ENCODE measurements at places on chromosomes 2 and 18.

- no peak for DNase-seq
Measured at GRCh38 chr2:238203973-238204683, 633 bp upstream of the ILKAP start.

- DNase-seq: peak; percentile 8
Measured at GRCh38 chr2:71716697-71717624, 263.6 kb downstream of the DYSF start.

DNA sequence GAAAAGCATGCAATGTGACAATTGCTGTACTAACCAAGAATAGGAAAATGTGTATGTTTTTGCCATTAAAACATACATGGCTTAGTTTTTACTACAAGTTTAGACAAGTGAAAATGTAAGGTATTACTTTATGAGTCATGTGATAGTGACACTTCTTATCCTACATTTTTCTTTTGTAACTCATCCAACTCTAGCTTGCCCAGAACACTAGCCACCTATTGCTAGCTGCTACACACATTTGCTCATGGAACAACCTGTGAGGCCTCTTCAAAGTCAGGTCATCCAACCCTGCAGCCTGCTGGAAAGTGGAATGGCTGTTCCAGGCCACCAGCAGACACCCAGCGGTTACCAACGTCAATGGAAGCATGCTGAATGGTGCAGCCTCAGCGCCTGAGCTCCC lies 1043.9 kb downstream of the TMEM182 start:
- DNase-seq: peak; percentile 34

DNA sequence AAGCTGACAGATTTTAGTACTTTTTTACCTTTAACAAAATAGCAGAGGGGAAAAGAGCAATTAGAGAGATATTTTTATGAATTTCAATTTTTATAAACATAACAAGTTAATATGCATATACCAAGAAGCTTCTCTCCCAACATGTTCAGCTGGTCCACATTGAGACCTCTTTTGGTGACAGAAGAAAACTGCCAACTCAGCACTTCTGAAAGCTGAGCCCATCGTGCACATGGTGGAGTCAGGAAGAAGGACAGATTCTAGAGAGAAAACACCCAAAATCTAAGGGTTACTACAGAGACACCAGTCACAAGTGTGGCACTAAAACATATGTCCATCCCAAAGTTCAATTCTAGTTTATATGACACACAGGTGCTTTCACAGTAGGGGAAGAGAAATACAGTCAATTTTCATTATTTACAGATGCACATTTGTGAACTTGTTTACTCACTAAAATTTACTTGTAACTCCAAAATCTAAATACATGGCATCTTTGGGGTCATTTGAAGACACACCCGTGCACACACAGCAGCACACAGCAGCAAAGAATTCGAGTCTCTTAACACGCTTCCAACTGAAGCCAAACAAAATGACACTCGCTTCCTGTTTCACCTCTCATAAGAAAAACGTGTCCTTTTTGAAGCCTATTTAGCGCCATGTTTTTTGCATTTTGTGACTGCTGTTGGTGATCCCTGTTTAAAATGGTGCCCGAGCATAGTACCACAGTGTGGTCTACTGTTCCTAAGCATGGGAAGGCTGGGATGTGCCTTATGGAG lies 31.5 kb downstream of the STAT1 start:
- DNase-seq: no peak

- DNase-seq: no peak
Measured at GRCh38 chr2:37883518-37883917, 41.6 kb upstream of the RMDN2 start.

DNA sequence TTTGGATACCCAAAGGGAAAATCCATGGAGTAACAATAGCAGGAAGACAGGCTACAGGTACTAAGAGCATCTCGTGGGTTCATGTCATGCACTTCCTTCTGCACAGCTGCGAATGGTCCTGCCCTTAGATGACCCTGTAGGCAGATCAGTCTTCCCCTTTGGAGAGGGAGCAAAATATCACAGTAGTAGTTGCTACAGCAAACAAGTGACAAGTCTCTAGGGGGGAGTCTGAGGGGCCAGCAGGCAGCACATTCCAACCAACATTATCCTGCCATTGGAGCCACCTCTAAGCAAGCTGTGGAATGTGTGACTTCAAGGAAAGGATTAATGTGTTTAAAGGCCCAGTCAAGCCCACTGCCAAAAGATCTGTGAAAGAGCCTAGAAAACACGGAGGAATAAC lies 273.2 kb upstream of the PARD3B start:
- no peak for DNase-seq

DNA sequence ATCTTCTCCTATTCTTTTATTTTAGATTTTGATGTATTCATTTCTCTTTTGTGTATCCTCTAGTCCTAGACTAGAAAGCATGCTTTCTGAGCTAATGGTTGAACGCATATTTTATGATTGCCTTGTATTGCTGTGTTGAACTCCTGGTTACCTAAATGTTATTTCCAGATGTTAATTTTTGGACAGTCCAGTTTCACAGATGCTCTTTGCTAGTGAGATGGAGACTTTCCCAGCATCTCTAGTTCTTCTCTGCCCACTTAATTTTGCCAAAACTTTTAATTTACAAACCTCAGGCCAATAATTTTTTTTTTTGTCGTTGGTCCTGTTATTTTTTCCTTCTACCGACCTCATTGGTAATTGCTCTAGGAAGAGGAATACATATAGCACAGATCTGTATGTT lies 153.2 kb downstream of the HAUS1 start:
- DNase-seq: no peak

DNA sequence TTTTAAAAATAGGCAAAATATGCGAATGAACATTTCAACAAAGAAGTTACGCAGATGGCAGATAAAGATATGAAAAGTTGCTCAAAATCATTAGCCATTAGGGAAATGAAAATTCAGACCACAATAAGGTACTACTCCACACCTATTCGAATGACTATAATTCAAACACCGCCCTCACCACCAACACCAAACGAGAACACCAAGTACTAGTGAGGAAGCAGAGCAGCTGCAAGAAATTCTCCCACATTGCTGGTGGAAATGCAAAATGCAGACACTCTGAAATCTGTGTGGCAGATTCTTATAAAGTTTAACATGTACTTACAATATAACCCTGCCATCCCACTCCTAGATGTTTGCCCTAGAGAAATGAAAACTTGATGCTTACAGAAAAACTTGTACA lies 17.3 kb upstream of the PRKCE start:
- DNase-seq: no peak

DNA sequence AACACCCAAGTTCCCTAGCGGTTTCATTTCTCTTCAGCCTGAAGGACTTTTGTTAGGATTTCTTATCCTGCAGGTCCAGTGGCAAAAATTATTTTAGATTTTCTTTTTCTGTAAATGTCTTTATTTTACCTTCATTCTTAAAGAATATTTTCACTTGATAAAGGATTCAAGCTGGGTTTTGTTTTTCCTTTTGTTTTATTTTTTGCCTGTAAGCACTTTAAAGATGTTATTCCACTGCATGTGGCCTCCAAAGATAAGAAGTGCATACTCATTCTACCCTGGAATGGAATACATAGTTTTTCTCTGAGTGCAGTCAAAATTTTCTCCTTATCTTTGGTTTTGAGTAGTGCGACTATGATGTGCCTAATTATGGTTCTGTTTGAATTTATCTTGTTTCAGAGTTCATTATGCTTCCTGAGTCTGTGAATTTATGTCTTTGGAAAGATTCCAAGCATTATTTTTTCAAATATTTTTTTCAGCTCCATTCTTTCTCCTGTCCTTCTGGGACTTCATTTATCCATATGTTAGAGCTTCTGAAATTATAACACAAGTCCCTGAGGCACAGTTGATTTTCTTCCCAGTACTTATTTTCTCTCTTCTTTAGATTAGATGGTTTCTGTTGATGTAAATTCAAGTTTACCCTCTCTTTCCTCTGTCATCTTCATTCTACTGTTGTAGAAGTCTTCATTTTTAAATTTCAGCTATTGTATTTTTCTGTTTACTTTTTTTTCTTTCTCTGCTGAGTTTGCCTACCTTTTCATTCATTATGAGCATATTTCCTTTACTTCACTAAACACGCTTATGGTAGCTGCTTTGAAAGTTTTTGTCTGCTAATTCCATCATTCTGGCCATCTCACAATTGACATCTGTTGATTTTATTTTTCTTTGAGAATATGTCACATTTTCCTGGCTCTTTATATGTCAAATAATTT lies 69.6 kb downstream of the MAPRE2 start:
- DNase-seq: no peak

GRCh38 chr2:120256651-120257000 lies 4.0 kb downstream of the RALB start:
- DNase-seq: no peak

GRCh38 chr2:3449086-3449485 lies 69.6 kb downstream of the TRAPPC12 start:
- no peak for DNase-seq

DNA sequence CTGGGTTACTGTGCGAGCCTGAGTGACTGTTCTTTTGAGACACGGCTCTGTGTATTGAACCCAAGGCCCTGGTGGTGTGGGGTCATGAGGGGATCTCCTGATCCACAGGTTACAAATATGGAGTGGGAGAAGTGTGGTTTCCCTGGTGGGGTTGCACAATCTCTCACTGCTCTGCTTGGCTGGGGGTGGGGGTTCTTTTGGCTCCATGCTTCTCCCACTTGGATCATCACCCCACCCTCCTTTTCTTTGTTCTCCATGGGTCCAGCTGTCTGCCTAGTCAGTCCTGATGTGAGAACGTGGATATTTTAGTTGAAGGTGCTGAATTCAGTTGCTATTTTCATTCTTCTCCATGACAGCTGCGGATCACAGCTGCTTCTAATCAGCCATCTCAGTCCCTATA lies 37.8 kb downstream of the AGPS start:
- DNase-seq: no peak

DNA sequence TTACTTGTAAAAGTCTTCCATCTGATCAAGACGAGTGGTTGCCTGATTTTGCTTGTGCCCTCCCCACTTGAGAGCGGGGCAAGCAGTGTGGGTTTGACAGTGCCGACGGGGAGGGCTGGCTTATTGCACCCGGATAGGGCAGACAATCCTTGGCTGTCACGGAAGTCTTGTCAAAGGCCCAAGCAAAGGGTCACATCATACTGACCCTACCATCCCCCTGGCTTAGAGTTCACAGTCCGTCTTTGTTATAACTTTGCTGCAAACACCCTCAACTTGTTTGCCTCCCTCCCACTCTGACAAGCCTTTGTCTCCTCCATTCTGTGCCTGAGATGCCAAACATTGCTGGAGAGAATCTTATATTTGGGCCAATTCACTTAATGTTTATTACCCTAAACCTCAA lies 165.9 kb upstream of the MSH6 start:
- no peak for DNase-seq

DNA sequence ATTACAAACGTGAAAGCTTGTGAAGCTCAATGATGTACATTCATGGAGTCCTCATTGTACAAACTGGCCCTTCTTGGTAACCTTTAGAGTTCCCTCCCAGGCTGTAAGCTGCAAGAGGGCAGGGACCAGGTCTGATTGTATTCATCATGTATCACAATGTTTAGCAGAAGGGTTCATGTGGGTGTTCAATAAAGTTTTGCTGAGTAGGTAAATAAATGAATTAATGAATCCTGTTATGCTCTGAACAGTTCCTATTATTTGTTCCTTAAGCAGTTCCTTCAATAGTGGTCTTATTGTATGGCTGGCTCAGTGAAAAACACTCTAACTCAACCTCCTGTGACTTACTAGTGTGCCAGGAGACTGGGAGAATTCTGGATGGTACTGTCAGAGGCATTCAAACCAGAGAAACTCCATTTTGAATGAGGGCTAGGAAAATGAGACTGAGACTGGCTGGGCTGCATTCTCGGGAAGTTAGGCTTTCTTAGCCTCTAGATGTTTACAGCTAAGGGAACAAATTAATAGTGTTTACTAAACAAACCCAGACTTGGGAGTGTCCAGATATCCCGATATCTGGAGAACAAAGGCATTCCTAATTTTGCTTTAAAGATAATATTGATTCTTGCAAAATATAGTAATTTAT lies 1.8 kb upstream of the ACVR1 start:
- no peak for DNase-seq

- DNase-seq: no peak
Measured at GRCh38 chr18:7678801-7679200, 111.7 kb downstream of the PTPRM start.

DNA sequence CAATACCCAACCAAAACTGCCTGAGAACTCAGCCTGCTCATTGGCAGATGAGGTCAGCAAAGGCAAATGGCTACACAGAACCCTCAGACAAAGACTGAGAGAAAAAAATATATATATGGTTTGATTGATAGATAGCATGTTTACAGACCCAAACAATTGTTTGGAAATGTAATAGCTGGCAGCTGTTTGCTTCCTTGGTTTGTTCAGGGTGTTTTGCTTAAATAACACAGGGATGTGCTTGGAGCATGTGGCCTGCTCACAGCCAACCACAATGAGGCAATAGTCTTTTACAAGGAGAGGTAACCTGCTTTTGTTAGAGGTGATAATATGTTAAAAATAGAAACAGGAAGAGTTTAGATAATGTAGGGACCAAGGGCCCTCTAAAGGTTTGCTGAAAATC lies 84.5 kb downstream of the PDK1 start:
- DNase-seq: no peak

DNA sequence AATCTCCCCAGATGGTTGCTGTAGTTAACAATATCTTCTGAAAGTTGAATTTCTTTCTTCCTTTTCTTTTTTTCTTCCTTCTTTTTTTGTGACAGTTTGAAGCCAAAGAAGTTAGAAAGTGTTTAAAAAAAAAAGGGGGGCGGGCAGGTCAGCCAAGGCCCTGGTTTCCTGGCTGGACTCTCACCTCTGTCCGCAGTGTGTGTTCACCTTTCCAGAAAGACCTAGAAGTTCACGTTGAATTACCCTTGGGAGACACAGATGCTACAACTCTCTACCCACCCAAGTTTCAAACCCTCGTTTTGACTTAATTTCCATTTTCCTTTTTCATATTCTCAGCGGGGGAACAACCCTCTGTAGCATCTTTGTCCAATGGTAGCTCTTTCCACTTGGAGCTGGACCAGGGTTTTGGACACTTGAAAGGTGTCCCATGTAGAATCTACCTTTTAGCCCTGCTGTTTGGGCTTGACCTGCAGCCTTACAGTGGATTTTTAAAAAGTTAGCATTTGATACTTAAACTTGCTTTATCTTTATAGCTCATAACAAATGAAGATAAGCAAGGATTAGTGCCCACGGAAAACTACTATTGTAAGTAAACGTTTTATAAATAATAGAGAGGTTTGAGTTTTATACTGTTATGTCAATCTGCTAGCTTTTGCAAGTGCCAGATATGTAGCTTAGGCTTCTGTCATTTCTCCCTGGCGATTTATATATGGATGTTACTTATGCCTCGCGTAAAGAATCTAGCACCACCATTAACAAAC lies 20.0 kb downstream of the MEP1B start:
- no peak for DNase-seq

Data from epithelial cell of esophagus (primary cell).